ENCODE measurements at places on chromosomes 5 and 9.

DNA sequence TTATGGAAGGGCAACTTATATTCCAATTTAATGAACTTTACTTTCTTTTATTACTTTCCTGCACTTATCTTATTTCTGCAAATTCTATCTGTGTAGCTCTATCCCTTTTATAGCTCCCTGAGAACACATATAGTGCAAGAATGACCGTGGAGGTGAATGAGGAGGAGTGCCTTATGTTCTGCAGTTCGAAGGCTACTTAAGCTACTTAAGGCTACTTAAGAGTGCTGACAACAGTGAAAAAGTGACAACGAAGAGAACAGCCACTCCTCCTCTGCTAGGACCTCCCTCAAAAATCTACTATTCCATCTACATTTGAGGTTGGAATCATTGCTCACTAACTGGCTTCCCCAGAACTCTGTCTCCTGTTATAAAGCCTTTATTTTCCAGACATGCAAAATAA lies 1365.7 kb upstream of the C9orf72 start:
- no peak for ATAC-seq

DNA sequence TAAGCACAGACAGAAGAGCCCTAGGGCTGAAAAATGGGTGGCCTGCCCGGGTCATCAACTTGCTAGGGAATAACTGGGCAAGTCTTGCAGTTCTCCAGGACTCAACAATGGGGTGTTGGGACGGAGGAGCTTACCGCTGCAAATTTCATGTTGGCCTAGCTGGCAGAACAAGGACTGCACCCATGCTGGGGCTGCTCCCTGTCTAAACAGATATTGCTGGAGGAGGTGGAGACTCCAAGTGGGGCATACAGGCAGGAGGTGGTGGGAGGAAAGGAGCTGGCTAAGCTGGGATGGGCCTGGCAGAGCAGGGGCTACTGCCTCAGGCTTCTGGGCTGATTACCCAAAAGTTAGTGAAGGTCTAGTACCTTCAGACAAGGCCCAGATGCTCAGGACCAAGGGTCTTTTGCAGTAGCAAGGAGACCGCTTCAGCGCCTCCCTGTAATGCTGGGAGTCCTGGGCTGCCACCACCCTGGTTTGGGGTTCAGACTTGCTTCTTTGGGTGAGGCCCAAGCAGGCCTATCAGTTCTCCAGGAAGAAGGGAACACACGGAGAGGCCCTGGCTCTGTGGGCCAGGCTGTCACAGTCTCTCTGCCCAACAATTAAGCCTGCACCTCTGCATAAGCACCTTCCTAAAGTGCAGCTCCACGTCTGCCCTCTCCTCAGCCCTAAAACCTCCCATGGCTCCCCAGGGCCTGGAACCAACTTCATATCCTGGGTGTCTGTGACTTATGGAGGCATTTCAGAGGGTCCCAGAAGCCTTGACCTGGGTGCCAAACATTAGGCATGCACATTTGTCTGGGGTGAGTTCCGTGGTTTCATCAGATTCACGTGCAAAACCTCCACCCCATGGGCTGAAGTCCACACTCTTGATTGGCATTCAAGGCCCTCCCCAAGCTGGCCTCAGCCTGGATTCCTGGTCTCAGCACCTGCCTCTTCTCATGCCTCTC lies 24.2 kb upstream of the KIF12 start:
- ATAC-seq, result no peak

- no peak for ATAC-seq
Measured at GRCh38 chr9:71210326-71210725, 88.9 kb upstream of the TRPM3 start.

DNA sequence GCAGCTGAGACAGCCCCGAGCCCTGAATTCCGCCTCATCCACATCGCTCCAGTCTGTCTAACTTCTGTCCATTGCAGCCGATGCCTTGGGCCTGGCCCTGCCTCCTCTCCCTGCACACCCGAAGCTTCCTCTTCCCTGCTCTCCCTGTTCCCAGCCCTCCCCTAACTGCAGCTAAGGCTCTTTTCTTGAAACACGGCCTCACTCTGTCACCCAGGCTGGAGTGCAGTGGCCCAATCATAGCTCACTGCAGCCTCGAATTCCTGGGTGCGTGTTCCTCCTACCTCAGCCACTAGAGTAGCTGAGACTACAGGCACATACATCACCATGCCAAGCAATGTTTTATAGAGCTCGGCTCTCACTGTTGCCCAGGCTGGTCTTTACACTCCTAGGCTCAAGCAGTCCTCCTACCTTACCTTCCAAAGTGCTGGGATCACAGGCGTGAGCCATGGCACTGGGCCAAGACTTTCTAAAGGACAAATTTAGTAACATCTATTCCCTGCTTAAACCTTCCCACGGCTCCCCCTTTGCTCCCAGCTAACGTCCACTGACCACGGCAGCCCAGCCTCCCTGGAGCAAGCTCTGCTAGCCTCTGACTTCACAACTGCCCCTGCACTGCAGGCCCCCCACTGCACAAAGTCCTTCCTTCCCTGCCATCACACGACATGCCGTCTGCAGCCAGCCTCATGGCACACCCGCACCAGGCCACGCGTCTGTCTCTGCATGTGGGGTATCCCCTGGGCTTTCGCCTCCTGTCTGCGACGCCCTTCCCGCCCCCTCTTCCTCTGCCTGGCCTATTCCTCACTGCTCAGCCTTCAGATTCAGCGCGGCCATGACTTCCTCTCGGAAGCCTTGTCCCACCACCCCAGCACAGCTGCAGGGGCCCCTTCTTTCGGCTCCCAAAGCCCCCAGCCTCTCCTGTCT lies 28.6 kb downstream of the LAMC3 start:
- no peak for ATAC-seq

- ATAC-seq, result no peak
Measured at GRCh38 chr9:105978336-105978735, 284.0 kb downstream of the TMEM38B start.

DNA sequence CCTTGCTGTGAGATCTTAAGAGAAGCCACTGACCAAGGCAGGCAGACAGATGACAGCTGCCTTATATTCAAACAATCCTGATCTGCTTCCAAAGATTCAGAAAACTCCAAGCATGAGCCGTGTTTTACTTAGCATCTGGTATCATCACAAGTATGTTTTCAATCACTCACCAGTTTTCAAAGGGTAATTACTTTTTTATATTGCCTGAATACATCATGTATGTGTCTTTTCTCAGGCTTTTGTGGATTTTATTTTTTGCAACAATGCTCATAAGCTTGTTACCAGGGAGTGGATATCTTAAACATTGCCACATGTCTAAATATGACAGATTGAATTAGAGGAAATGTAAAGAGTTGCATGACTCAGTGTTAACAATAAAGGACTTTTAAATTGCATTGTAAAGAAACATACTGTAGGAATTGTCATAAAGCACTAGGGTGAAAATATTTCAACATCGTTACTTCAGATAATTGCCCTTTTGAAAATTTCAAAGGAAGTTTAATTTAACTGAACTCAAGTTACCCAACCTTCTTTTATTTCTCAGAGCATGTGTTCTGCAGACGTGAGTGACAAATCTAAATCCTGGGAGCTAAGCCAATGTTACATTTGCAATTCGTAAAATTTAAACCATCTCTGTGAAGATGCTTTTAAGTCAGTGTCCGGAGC lies 326.1 kb downstream of the PLK2 start:
- no peak for ATAC-seq

GRCh38 chr5:20286512-20286911 lies 298.5 kb upstream of the CDH18 start:
- ATAC-seq, result no peak

- no peak for ATAC-seq
Measured at GRCh38 chr5:54135042-54135441, 175.3 kb downstream of the ARL15 start.

GRCh38 chr9:136840877-136841645 lies 1.2 kb upstream of the AJM1 start:
- ATAC-seq, result no peak

DNA sequence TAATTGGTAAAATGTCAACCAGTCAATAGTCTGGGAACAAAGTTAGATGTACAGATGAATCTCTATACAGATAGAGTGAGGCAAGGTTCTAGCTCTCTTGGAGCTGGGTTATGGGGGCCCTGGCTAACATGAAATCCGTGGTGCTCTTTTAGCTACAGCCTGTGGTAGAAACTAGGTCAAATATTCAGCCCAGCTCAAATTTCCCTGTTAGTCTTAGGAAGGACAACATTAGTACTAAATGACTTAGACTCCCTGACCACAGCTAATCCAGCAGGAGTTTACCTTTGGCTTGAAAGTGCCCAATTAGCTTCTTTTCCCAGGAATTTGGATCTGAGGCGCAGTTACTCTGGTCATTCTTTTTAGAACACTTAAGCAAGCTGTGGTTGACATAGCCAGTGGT lies 170.5 kb downstream of the DMRTA1 start:
- no peak for ATAC-seq

DNA sequence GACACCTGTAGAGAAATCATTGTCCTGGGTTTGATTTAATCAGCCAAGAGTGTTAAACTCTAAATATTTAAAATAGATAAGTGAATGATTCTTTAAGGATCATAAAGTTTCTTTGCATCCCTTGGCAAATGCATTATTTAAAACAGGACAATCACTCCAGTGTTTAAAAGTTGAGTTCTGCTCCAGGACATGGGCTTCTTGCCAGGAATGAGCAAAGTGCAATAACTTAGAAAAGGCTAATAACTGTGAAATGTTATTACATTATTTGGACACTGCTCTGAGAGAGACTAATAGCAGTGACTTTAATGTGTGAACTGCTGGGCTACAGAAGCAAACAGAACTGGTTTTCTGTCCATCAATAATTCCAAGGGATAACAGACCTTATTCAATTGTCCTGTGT lies 283.3 kb downstream of the GABRB2 start:
- ATAC-seq, result no peak

GRCh38 chr5:96565582-96566265 lies 96.5 kb upstream of the CAST start:
- ATAC-seq, result peak; percentile 81

- ATAC-seq, result no peak
Measured at GRCh38 chr9:32728181-32728580, 55.2 kb upstream of the TMEM215 start.

GRCh38 chr9:112361601-112362000 lies 18.3 kb upstream of the HSDL2 start:
- ATAC-seq, result peak; percentile 27

DNA sequence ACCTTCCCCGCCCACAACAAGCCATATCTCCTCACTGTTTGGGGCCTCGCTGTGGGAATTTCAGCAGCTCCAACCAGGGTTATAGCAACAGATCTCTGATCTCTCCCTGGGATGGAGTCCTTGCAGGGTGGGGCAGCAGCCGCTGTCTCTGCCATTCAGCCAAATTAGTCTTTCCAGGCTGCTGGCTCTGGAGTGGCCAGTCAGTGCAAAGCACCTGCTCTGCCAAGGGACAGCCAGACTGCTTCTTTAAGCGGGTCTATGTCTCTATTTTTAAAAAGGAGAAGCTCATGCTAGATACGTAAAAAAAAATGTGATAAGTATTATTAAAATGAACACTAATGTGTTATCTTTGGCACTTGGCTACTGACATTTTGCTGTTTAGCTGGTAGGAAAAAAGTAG lies 380.2 kb downstream of the CDH10 start:
- ATAC-seq, result no peak

DNA sequence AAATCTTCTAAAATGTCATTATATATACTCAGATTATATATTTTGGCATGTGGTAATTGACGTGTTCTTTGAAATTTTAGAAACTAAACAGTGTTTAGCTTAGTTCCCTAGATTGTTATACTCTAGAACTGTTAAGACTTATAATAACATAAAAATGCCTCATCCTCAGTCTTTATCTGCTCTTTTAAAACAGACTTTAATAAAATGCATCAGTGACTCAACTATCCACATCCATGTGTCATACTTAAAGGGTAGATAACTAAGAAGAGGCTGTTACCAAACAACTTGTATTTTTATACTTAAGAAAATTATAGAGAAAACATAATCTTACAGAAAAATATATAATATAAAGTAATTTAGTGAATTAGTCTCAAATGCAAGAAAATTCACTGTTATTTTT lies 15.2 kb downstream of the NFIL3 start:
- ATAC-seq, result no peak

DNA sequence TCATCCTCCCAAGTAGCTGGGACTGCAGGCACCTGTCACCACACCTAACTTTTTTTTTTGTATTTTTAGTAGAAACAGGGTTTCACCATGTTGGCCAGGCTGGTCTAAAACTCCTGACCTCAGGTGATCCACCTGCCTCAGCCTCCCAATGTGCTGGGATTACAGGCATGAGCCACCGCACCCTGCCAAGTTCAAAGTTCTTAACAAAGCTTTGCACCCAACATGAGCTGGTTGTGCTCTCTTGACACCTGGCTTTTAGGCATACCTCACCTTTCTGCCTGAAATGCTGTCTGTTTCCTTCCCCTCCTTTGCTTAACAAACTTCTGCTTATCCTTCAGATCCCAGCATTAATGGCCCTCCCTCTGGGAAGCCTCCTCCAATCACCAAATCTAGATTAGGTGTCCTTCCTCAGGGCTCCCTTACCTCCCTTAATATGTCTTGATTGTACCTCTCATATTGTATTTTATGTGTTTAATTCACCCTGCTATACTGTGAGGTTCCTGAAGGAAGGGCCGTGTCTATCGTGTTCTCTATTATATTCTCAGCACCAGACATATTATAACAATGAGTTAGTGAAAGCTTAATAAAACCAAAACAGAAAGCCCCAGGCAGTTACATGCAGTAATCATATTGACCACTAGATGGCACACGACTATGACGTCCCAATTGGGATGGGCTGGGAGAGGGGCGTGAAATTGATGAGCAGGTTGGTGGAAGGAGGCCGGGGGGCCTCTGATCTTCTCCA lies 62.9 kb upstream of the PPARGC1B start:
- ATAC-seq, result no peak

DNA sequence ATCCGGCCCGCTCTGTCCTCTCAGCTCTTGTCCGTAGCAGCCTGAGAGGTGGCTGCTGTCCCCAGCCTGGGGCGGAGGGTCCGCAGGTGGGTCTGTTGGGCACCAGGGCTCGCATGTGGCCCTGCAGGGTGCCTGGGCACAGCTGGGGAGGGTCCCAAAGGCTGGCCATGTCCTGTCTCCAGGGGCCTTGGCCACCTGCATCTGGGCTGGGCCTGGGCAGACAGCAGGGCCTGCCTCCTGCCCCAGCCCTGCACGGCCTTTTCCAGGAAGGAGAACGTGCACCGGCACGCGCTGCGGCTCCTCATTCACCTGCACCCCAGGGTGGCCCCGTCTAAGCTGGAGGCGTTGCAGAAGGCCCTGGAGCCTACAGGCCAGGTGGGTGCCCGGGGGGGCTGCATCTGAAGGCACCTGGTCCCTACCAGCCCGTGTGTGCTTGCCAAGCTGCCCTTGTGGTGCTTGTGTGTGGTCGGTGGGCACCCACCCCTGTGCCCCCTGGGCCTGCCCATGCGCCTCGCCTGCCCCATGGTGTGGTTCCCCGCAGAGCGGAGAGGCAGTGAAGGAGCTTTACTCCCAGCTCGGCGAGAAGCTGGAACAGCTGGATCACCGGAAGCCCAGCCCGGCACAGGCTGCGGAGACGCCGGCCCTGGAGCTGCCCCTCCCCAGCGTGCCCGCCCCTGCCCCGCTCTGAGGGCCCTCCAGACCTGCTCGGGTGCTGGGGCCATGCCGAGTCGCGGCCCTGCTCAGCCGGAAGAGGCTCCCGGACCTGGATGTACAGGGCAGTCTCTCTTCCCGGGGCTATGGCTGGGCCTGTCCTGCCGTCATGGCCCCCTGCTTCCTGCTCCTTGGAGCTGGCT lies 5.1 kb upstream of the TOR4A start:
- ATAC-seq, result no peak
